Kidney (tissue), 22 donors: ENCODE measurements at places on chromosomes 1 and 21. TPM values are rescaled to one million over a fixed set of nuclear protein-coding genes. Genes with fewer than 3 reads are reported as not detected.

- no peak for DNase-seq
These were observed 91.9 kb downstream of the TGFB2 start for GRCh38 chr1:218436997-218437396.

GRCh38 chr1:81155131-81155530 is 645.6 kb upstream of the ADGRL2 start:
- no peak for DNase-seq

DNA sequence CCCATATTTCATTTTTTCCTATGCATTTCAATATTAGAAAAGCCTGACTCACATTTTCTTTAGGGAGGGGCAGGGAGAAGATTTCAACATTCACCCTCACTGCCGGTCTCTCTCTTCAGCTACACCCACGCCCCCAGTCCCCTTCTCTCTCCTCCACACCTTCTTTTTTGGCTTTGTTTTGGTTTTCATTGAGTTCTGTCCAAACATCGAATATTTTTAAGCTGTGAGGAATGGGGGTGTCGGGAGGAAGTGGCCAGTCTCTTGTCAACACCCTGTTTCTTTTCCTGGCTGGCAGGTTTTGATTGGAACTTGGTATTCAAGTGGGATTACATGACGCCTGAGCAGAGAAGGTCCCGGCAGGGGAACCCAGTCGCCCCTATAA is 177.3 kb downstream of the PGBD5 start:
- DNase-seq: no peak

GRCh38 chr1:67750691-67751054 is 65.7 kb downstream of the GADD45A start:
- no peak for DNase-seq

DNA sequence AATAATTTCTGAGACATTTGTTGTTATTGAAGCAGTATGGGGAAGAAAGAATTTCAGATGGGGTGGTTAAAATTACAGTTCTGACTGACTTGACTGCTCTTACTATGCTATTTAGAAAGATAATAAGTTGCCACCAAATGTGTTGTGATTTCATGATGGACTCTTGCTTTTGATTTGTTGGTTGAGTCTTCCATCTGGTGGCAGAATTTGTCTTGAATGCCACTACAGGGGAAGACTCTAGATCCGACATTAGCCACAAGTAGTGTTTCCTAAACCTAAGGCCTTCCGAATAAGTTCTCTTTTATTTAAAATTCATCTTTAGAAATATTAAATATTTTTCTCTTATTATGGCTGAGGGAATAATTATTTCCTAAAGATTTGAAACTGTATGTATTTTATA is 190.9 kb upstream of the ADGRL4 start:
- peak; percentile 22 for DNase-seq

- DNase-seq: peak; percentile 30
These were observed 950 bp upstream of the LRP8 start for GRCh38 chr1:53328541-53329499.

GRCh38 chr1:204742676-204743251 is 57.2 kb upstream of the LRRN2 start:
- peak; percentile 55 for DNase-seq

DNA sequence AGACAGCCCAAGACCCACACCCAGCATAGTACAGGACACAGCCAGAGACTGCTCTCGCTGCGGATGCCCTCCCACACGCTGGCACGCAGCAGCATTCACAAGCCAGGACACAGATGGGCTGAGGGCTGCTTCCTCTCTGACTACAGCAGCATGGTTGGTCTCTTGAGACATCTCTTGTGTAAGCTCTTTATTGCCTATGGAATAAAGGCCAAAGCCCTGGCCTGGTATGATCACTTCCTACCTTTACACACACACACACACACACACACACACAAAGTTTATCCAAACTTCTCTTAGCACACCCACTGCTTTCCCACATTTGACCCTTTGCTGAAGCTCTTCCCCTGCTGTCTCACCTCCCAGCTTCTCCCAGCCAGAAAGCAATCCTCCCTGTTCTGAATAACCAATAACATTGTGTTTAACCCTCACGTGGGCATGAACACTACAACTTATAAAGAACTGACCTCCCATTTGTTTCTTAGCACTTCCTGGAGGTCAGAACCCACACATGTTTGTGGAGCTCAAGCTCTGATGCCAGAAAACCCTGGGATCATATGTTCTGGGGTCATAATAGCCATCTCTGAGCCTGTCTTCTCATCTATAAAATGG is 1.2 kb upstream of the LUZP1 start:
- peak; percentile 84 for DNase-seq

DNA sequence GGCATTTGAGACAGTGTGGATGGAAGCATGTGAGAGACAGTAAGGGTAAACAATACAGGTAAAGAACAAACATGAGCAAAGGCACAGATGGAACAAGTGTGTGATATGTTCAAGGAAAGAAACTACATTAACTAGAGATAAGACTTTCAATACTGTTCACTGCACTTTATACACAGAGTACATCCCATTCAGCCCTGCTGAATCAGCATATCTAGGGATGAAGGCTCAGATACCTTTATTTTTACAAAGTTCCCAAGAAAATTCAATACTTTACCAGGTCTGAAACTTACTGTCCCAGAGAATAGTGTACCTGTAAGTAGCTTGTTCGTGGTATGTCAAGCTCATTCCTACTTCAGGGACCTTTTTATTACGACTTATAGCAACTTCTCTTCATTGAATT is 122.5 kb downstream of the LHX4 start:
- DNase-seq: no peak

DNA sequence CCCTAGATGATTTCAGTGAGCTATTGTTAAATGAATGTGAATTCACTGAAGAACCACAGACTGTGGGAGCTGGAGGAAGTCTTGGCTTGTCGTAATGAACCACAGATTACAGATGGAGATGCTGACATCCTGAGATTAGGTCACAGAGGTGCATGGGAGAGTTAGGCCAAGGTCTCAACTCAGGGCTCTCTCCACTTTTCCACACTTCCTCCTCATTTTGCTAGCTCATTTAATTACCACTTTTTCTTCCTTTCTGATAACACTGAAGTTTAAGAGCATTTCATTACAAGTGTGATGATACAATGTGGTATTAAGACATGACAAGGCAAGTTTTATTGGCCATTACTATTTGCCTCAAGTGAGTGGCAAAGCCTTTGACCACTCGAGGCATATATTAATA is 30.8 kb downstream of the ST6GALNAC3 start:
- no peak for DNase-seq

GRCh38 chr1:206117151-206117948 is at the start of gene AVPR1B:
AVPR1B (minus strand) TSS chr1:206117388; CDS start chr1:206116890, 498 bp downstream.
- DNase-seq: peak; percentile 85

DNA sequence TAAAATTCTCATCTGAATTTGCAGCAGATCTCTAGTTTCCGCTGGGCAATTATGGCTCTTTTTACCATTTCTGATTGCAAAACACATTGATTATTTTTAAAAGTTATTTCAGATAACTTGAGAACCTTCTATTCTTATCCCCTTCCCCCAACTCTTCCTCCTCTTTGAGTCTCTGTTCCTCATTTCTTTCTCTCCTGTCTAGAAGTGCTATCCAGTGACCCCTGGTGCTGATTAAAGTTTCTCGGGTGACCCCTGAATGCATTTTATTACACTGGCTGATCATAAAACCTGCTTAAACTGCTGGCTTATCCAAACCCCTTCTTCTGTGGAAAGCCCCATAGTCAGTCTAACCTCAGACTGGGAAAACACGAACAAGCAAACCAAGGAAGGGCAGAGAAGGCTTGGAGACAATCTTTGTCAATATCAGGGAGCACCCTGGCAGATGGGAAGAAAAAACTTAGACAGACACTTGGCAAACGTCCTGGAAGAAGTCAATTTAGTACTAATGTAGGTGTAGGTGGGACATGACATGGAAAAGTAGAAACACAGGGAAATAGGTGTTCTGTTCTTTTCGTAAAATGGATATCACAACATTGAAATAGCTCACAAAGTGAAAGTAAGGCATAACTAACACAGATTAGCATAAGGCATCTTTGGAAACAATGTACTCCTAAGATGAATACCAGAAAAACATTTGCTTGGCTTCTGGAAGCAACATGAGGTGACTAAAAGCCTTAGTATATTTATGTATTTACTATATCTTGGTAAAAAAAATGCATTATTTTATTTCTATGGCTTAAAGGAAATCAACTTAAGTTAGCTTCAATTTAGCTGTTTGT is 61.4 kb downstream of the GORAB start:
- no peak for DNase-seq

DNA sequence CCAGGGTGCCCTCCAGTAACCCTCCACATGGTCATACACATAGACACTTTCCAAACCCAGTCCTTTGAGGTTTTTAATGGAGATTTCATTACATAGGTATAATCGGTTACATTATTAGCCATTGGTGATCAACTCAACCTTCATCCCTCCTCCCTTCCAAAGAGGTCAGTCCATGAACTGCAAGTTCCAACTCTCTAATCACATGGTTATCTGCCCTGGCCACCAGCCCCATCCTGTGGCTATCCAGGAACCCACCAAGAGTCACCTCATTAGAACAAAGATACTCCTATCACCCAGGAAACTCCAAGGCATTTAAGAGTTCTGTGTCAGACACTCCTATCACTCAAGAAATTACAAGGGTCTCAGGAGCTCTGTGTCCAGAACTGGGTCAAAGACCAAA is 12.2 kb downstream of the ATP1A4 start:
- no peak for DNase-seq

- DNase-seq: no peak
These were observed 902 bp downstream of the AP4B1 start for GRCh38 chr1:113903501-113904292.

DNA sequence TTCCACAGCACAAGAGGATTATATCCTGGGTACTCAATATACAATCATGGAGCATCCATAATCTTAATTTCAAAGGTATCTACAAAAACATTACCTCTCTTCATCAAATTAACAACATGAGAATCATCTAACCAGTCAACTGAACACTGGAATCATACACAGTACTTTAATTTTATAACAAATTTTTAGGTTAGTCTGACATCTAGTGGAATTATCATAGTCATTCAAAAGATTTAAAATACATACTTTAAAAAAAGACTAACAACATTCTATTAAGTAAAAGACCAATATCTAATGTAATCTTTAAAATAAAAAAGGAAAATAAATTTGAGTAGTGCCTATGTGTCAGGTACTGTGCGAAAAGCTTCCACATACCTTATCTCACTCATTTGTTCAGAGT is 16.8 kb upstream of the SH3GLB1 start:
- DNase-seq: no peak

DNA sequence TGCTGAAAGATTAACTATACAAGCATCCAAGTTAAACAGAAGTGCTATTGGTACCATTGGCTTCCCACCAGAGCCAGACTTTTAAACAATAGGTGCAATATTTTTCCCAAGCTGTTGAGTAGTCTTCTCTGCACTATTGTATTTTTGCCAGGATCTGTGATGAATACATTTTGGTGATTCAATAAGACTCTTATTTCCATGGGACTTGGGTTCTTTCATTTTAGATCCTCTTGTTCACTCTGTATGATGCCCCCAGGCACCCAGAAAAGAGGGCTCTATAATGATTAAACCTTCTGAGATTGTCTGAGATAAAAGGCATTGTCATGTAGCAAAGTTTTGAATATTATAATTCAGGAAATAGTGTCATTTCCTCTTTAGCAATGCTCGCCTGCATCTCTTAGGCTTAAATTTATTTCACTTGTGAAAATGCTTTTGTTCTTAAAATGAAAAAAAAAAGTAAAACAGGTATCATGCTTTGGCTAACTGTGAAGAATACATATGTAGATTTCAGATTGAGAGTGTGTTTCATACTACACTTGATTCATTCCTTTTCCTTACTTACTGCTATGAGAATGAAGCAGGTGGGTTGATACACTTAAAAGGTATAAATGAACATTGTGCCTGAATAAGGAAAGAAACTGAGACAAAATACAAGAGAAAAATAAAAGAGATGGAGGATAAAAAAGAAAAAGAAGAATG is 275.0 kb downstream of the HMCN1 start:
- DNase-seq: no peak

DNA sequence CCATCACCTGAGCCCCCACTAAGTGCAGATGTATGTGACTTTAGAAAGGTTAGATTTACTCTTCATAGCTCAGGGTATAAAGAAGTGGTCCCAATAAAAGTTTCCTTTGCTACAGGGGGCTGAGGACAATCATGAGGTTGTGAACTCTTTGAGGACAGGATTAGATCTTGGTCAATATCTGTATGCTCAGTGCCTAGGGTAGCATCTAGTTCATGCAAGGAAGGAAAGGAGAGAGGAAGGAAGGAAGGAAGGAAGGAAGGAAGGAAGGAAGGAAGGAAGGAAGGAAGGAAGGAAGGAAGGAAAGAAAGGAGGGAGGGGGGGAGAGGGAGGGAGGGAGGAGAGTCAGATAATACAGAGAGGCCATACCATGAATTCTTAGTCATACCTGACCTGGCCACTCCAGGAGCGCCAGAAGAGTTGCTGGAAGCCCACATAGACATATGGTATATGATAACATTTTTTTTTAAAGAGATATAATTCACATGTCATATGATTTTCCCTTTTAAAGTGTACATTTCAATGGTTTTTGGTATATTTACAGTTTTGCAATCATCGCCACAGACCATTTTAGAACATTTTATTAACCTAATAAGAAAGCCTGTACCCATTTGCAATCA is 9.7 kb upstream of the CSRP1 start:
- no peak for DNase-seq

DNA sequence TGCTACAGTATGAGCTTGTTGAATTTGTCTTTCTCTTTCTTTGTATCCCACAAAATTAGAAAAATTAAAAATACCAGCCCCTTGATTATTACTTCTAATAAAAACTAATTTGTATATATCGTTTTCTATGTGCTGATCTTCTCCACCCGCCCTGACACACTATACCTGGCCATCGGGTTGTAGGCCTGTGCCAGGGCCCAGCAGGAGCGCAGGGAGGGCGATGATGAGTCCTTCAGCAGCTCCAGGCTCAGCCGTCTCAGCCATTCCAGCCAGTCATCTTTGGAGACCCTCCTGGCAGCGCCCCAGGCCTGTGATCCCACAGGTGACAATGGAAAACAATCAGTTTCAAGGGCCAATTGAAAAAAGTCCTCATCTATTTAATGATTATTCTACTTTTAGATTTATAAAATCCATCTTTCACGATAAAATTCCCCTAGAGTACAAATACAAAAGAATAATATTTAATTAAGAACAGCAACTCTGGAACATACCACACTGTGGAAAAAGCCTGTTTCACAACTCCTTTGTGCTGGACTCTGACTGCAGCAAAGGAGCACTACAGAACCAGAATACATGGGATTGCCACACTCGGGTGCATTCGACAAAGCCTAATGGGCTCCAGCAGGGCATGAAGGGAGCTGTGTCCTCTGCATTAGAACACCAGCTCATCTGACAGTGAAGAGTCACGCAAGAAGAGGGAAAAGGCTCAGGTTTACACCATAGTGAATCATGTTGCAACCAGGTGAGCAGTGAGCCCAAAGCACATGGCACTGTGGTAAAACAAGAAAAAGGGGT is 15.4 kb downstream of the ANGPTL7 start:
- DNase-seq: peak; percentile 2

The ASTN1 gene
- polyA plus RNA-seq: 0.19 TPM

The SAMD11 gene
- polyA plus RNA-seq: 13.3 TPM

The C1orf53 gene
- 8.9 TPM for polyA plus RNA-seq

The PLD5 gene
- polyA plus RNA-seq: 0.24 TPM

The CNIH4 gene
- 77.9 TPM for polyA plus RNA-seq

The MCOLN3 gene
- 7.8 TPM for polyA plus RNA-seq

The CHI3L1 gene
- 96.6 TPM for polyA plus RNA-seq

The GRHL3 gene
- polyA plus RNA-seq: 0.32 TPM

The LCE1F gene
- not detected for polyA plus RNA-seq

The AJAP1 gene
- polyA plus RNA-seq: 2.7 TPM

The PFKFB2 gene
- 21.7 TPM for polyA plus RNA-seq
